ENCODE measurements at places on chromosomes 3 and 15.

DNA sequence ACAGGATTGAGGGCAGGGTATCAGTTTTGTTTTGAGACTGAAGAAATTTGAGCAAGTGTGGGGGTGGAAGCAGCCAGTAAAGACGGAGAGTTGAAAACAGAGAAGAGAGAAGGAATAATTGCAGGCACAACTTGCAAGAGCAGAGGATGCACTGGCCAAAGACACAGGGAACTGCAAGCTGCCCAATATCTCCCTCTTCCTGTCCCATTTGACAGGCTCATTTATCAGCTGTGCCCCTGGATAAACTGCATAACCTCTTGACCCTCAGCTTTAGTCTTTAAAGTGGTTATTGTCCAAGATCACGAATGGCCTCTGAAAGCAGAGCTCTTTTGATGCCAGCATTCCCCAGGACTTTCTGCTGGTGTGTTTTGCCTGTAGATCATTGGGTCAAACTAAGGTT lies 5.0 kb upstream of the RAMAC start:
- no peak for DNase-seq

DNA sequence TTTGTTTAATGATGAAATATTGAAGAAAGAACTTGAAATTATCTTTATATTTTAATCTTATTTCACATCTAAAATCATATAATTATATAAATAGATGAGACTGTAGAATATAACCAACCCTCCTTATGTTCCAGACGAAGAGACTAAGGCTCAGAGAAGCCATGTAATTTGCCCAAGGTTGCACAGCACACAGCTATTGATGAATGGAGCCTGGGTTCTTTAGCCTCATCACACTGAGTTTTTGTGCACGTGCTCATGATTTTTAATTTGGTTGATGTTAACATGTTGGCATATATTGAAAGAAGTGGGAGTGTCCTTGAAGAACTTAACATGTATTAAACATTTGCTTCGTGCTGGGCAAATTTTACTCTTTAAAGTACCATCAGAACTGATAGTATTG lies 151.6 kb downstream of the FNDC3B start:
- no peak for DNase-seq

- no peak for DNase-seq
These were observed 15.9 kb downstream of the PPM1L start for GRCh38 chr3:160771811-160772459.

DNA sequence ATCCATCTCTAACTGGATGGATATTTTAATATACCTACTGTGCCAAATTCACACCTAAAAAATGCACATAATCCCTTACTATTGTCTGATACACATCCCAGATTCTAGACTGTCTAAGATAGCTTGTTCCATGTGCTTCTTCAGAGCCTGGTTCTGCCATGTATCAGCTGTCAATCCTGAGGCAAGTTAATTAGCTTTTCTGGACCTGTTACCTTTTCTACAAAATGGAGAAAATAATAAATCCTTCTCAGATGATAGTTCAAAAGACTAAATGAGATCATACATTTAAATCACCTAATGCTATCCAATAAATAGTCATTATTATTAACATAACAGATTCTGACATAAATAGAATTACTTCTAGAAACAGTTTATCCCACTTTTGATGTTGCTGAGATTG lies 66.1 kb downstream of the KBTBD12 start:
- no peak for DNase-seq

GRCh38 chr3:114455432-114455831 lies 161.6 kb downstream of the TIGIT start:
- DNase-seq = no peak

DNA sequence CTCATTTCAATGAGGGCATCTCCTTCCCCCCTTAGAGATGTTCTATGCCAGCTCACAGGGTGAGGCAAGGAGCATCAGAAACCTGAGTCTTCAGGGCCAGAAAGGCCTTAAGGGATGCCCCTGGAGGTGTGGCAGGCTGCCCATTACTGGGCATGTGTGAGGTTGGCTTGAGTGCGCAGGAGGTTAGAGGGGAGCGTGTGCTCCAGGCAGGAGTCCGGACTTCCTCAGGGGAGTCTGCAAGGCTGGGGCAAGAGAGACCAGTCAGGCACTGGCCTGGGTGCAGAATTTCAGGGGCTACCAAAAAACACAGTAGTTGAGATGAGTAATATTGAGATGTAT lies 1.9 kb downstream of the LOXL1 start:
- peak; percentile 23 for DNase-seq

DNA sequence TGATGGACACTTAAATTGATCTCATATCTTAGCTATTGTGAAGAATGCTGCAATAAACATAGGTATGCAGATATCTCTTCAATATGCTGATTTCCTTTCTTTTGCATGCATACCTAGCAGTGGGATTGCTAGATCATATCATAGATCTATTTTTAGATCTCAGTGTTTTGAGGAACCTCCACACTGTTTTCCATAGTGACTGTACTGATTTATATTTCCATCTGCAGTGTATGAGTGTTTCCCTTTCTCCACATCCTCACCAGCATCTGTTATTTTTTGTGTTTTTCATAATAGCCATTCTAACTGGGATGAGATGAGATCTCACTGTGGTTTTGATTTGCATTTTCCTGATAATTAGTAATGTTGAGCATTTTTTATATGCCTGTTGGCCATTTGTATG lies 17.1 kb upstream of the RASA2 start:
- DNase-seq = no peak

DNA sequence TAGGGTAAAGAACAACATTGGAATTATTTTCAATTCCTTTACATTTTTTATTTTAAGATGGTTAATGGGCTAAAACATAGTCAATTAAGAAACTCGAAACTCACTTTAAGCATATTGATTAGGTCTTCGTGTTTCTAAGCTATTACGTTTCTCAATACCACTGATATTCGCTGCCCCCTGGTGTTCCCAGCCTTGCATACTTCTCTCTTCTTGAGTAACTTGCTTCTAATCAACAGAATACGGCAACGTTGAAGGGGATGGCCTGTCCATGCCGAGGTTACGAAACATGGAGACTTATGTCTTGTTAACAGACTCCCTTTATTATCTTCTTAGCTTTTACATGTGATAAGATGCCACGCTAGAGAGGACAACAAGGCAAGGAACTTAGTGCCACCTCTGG lies 43.6 kb downstream of the ROBO1 start:
- no peak for DNase-seq

- peak; percentile 73 for DNase-seq
These were observed 15.3 kb upstream of the IREB2 start for GRCh38 chr15:78422571-78423340.

- DNase-seq = no peak
These were observed 24.3 kb upstream of the KPNA1 start for GRCh38 chr3:122538956-122539490.

Data from cerebellum (tissue), 4 donors.